Right cardiac atrium (tissue), 5 donors: ENCODE measurements at places on chromosomes 5 and 9. TPM values are rescaled to one million over a fixed set of nuclear protein-coding genes. Genes with fewer than 3 reads are reported as not detected.
A peak's percentile ranks its signal among the peaks of the same experiment; 100 is the strongest.

Gene OR1J2
- total RNA-seq = not detected

Gene ANKRD18A
- total RNA-seq = 7.8 TPM

Gene C5orf46
- total RNA-seq = 3.5 TPM

Gene WNK2
- 217 TPM for total RNA-seq

Gene CMBL
- total RNA-seq = 30.2 TPM

Gene PCA3
- not detected for total RNA-seq

Gene PCDHA6
- not detected for total RNA-seq

Gene SYK
- 9.5 TPM for total RNA-seq

- DNase-seq = no peak
These were observed 17.1 kb downstream of the GKAP1 start for GRCh38 chr9:83800236-83801033.

GRCh38 chr9:92257327-92257726 lies 36.2 kb downstream of the IARS1 start:
- DNase-seq = no peak

DNA sequence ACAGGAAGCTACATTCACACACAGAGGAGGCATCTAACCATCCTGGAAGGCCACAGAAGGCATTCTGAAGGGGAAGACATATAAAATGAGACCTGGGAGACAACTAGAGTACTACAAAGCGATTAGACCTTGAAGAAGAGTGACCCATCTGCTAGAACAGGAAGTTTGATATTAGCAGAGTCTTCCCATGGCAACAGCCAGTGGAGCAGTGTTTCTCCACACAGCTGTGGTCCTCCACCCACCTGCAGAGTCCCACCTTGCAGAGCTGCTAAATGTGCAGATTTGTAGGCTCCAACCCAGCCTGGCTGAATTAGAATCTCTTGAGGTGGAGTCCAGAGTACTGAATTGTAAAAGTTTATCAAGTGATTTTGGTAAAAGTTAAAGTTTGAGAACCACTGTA lies 267.0 kb downstream of the CETN3 start:
- DNase-seq = no peak

GRCh38 chr9:76808636-76809035 lies 44.4 kb downstream of the PCA3 start:
- DNase-seq = no peak

- DNase-seq = peak; percentile 12
These were observed 942 bp downstream of the DCANP1 start for GRCh38 chr5:135446206-135446605.

DNA sequence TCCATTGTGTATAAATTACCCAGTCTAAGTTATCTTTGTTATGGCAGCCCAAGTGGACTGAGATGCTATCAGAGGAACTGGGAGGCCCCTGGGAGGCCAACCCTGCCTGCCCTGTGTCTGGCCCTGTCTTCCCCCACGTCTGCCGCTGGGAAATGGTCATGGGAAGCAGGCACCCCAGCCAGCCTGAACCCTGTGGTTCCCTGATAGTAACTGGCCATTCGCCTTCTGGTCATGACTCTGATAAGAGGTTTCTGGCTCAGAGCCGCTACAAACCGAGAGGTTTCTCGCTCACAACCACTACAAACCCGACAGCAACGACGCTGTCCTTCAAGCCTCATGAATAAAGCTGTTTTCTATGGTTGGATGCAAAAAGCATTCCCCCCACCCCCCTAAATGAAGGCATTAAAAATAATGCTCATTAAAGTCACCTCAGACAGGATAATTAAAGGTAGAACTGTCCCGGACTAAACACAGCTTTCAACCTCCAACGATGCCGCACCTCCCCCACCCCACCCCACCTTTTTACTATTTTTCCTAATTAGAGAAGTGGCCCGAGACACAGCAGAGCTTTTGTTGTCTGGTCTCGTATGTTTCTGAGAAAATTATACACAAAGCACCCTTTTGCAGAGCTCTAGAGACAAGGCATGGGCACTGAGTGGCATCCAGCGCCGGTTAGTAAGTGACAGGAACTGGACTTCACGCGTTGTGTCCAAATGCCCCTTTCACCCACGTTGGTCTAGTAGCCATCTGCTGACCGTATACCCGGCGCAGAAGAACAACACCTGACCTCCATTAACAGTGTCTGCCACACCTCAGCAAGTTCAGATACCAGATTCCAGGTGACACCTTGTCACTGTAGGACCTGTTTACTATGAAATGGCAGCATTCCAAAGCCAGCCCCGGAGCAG lies 140.8 kb downstream of the COL23A1 start:
- DNase-seq = peak; percentile 75

GRCh38 chr9:21385131-21385670 lies at the start of gene IFNA2:
IFNA2 (minus strand) TSS chr9:21385398; CDS start chr9:21385329, 69 bp downstream.
- DNase-seq = no peak

DNA sequence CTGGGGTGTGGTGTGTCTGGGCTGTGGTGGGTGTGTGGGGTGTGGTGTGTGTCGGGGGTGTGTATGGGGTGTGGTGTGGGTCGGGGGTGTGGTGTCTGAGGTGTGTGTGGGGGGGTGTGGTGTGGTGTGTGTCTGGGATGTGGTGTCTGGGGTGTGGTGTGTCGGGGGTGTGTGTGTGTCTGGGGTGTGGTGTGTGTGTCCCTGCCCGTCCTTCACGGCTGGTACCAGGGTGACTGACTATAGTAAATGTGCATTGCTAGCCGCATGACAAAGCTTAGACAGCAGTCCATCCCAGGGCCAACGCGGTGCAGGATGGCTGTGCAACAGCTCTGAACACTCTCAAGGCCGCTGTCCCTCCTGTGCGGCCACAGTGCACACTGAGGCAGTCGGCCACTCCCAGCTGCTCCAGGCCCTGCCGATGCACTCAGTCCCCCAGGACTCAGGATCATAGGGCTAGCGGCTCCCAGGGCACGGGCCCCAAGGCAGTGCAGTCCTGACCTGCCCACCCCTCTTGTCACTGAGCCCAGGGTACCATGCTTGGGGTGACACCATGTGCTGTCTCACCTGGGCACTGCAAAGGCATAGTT lies 54.0 kb downstream of the SECISBP2 start:
- DNase-seq = no peak

DNA sequence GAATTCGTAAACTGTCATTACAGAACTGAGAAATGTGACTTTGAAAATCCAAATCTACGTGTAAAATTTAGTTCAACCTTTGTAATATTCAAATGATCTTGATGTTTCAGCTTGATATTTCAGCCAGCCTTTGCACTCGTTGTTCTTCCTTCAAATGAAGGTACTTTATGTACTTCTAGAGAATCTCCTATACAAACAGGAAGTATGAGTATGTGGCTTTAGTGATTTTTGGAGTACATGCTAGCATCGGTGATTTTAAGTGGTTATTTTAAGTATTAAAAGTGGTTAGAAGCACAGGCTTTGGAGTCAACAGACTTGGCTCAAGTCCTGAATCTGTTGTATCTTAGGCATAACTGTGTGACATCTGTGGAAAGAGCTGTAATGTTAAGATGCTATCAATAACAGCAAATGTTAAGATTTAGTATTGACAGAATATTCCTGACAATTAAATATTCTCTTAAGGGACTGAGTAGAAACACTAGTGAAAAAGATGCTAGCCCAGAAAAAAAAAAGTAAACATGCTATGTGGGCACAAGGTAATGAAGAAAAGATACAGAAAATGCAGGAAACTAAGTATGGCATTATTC lies 398.0 kb downstream of the ADGRV1 start:
- DNase-seq = no peak

GRCh38 chr5:167050568-167051401 lies 1240.7 kb upstream of the WWC1 start:
- DNase-seq = no peak

DNA sequence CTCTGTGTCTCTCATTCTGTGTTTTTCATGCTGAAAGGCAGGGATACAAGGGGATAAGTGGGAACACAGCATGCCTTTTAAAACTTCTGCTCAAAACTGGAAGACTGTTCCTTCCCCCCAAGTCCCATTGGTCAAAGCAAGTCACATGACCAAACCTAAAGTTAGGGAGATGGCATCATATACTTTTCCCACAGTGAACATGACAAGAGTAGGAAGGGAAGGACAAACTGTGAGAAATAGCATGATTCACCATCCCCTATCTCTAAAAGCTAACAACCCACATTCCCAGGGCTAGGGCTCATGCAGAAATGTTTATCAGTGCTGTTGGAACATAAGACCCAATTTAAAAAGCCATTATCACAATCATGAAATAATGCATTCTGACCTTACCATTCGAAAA lies 24.2 kb upstream of the SHISAL2B start:
- DNase-seq = no peak

GRCh38 chr5:14199902-14200301 lies 56.8 kb downstream of the TRIO start:
- DNase-seq = no peak

GRCh38 chr5:29150840-29151239 lies 2042.6 kb upstream of the CDH6 start:
- DNase-seq = no peak

DNA sequence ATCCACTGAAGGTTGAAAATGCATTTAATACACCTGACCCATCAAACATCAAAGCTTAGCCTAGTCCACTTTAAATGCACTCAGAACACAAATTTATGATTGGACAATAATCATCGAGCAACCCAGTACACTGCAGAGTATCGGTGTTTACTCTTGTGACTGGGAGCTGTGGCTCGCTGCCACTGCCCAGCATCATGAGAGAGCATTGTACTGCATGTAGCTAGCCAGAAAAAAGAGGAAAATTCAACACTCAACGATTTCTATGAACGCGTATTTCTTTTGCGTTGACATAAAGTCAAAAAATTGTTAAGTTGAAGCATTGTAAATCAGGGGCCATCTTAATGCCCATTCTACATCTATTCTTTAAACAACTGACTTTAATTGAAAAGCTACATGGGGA lies 95.1 kb upstream of the CD180 start:
- DNase-seq = peak; percentile 55

DNA sequence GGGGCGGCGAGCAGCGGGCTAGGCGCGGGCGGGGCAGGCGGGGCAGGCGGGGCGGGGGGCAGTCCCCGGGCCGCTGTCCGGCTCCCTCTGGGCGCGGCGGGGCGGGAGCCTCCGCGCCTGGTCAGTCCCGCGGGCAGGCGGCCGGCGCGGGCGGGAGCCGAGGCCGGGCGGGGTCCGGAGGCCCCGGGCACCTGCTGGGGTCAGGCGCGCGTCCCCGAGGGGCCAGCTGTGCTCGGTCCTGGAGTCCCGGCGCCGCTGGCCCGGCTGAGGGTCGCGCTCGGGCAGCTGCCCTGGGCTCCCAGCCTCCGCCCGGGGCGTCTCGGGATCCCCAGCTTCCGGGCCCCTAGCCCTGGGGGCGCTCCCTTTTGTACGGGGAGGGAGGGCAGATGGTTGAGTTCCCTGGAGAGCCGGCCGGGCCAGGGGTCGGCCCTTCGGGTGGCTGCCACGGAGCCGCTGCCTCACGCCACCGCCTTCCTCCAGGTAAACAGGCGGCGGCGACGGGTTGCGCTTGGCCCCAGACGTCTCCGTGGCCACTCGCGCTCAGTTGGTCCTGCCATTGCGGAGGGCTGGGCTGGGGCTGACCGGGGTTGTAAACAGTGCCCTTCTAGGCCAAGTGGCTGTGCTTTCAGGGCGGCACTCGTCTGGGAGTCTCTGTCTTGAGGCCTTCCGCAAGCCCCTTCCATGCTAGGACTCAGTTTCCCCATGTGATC lies 473 bp downstream of the ZBTB34 start:
- DNase-seq = peak; percentile 35

DNA sequence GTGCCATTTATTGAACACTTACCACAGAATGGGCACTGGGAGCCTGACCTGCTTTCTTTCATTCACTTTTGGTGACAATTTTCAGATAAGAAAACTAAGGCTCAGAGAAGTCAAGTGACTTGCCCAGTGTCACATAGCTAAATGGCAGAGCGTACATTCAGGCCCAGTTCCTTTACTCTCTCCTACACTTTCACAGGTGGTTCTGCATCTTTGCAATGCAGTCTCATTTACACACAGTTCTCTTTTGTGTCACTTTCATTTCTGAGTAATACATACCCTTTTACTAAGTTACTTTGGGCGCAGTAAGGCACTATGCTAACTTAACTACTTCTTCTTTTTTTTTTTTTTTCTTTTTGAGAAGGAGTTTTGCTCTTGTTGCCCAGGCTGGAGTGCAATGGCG lies 8.3 kb downstream of the NFIL3 start:
- DNase-seq = no peak

- DNase-seq = no peak
These were observed 33.6 kb downstream of the NR2F1 start for GRCh38 chr5:93616538-93617174.

DNA sequence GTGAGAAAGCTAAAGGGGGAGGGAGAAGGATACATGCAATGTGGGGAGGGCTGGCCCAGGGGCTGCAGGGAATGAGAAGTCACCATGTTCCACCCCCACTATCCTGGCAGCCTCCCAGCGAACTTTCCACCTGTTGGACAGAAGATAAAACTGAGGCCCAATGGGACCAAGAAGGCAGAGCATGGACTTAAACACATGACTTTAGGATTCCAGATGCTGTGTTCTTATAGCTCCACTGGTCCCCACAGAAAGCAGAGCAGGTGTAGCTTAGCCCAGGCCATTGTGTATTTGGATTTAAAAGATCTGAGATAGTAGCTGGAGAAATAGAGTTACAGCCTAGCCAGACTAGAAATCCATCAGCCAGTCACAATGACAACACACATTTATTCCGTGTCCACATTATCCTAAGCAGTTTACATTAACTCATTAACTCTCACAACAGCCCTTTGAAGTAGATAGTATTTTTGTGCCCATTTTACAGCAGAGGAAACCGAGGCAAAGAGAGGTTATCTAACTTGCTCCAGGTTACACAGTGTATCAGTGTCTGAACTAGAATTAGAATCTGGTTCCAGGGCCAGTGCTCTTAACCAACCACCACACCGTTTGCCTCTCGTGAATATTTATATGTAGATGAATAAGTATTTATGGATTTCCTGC lies 121.0 kb downstream of the RGS3 start:
- no peak for DNase-seq

GRCh38 chr5:148401604-148402003 lies 17.8 kb downstream of the FBXO38 start:
- no peak for DNase-seq

- DNase-seq = no peak
These were observed 47.2 kb downstream of the ARHGEF28 start for GRCh38 chr5:73673161-73673591.

DNA sequence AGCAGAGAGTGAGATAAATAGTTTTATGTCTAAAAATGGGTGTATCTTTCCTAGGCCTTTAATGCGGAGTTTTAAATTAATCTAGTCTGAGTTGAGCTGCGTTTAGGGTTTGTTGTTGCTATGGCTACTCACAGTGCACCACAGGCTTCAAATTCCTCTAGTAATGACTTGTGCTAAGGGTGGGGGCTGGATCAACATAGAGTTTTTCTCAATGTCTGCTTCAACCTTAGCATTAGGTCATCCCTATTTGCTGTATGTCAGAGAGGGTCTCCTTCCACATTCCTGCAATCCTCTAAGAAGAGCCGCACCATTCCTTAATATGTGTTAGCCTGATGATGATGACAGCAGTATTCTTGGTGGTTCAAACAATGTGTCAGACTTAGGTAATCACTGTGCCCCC lies 465.6 kb upstream of the KIF2A start:
- DNase-seq = no peak
